ENCODE measurements at places on chromosomes 11 and 22. TPM values are rescaled to one million over a fixed set of nuclear protein-coding genes. Genes with fewer than 3 reads are reported as not detected.

PAFAH1B2 gene
- 161 TPM for total RNA-seq

MS4A12 gene
- total RNA-seq: not detected

SCGB1D4 gene
- total RNA-seq: not detected

CD59 gene
- 93.2 TPM for total RNA-seq

ATL3 gene
- 25.4 TPM for total RNA-seq

DNA sequence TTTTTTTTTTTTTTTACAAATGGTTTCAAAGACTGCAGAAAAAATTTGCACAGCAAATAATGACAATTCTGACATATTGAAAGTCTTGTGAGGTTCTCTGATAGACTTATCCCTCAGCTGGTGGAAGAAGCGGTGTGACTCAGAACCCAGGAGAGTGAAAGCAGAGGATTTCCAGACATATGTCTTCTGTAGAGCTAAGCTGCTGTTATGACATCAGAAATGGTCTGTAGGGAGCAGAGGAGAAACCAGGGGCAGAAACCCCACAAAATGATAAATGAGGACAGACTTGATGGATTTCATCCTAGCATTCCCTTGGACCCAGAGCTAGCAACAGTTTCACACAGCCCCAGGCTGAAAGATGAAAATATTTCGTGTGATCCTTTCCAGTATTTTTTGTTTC is 582.6 kb downstream of the METTL15 start:
- H3K36me3 ChIP-seq: no peaks in the 10 kb centered on the region
- no peak overlapping the region for H3K27ac ChIP-seq
- DNase-seq: no peak
- no peak overlapping the region for H3K4me3 ChIP-seq
- H3K27me3 ChIP-seq: no peaks in the 10 kb centered on the region
- no peaks in the 10 kb centered on the region for H3K4me1 ChIP-seq

- H3K27ac ChIP-seq: no peak overlapping the region
- H3K4me1 ChIP-seq: peaks cover 11% of the 10 kb centered on the region
- H3K27me3 ChIP-seq: no peaks in the 10 kb centered on the region
- H3K4me3 ChIP-seq: no peak overlapping the region
These were observed 6.9 kb downstream of the SULT4A1 start for GRCh38 chr22:43855431-43855830.

DNA sequence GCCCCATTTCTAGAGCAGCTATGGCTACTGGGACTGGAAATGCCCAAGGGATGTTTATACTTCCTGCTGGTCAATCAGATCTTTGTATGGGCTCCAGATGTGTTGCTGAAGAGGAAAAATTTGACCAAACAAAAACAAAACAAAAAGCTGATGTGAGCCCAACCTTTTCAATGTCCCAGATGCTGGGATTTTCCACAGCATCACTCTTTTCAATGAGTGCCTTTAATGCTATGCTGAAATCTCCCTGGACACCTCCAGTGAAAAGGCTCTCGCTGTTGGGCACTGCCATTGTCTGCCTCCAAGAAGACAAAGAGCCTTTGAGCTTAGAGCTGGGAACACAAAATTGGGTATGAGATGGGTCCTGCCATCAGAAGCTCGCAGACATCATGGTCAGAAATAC is 671.9 kb downstream of the NTM start:
- H3K4me3 ChIP-seq: no peak overlapping the region
- H3K4me1 ChIP-seq: peaks cover 2% of the 10 kb centered on the region
- no peak overlapping the region for H3K27ac ChIP-seq
- DNase-seq: no peak
- H3K27me3 ChIP-seq: no peaks in the 10 kb centered on the region

- peak overlapping the region; percentile 74 for H3K4me3 ChIP-seq
- DNase-seq: no peak
- H3K36me3 ChIP-seq: no peaks in the 10 kb centered on the region
- H3K27me3 ChIP-seq: no peaks in the 10 kb centered on the region
- H3K27ac ChIP-seq: no peak overlapping the region
- H3K4me1 ChIP-seq: peaks cover 21% of the 10 kb centered on the region
These were observed 11.0 kb downstream of the MN1 start for GRCh38 chr22:27790376-27791158.

DNA sequence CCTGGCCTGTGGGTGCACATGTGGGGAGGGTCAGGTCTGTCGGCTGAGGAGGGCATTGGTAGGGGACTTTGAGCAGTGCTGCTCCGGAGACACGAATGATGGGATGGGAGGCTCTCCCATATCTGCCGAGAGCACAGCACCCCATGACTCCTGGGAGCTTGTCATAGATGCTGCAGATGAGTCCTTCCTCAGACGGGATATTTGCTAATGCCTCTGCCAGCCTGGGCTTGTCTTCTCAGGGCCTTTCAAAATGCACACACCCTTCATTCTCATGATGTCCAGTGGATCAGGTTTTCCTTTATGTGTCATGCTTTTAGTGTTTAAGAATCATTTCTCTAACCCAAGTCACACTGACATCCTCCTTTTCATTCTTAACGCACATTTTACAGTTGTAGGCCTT is 8.1 kb upstream of the RNH1 start:
- H3K4me3 ChIP-seq: no peak overlapping the region
- no peaks in the 10 kb centered on the region for H3K4me1 ChIP-seq
- no peak overlapping the region for H3K27ac ChIP-seq
- H3K27me3 ChIP-seq: no peaks in the 10 kb centered on the region
- H3K36me3 ChIP-seq: peaks cover 43% of the 10 kb centered on the region
- no peak for DNase-seq

DNA sequence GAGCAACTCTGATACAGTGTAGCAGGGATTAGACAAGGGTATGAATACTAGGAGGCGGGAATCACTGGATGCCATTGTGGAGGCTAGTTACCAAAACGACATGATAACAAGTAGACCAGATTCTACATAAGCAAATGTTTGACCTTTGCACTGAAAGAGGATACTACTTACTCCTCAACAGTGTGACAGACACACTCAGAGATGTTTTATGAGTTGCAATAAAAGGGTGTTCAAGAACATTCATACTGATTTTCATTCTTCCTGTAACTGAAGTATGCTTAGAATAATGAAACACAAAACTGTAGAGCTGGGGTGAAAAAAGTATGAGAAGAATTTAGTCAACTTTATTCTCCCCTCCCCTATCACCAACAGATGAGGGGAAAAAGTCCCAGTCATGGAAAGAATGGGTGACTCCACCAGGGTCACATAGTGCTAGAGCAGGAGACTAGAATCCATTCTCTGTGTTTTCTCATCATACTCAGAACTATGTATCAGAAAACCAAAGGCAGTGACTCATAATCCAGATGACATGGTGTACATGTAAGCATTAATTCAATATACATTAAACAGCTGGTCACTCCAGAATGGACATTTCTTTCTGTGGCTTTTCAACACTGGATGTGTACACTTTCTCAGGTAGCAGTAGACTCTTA is 32.8 kb downstream of the ARHGAP20 start:
- no peak overlapping the region for H3K27ac ChIP-seq
- DNase-seq: no peak
- H3K4me3 ChIP-seq: no peak overlapping the region
- H3K4me1 ChIP-seq: no peaks in the 10 kb centered on the region
- H3K36me3 ChIP-seq: no peaks in the 10 kb centered on the region

DNA sequence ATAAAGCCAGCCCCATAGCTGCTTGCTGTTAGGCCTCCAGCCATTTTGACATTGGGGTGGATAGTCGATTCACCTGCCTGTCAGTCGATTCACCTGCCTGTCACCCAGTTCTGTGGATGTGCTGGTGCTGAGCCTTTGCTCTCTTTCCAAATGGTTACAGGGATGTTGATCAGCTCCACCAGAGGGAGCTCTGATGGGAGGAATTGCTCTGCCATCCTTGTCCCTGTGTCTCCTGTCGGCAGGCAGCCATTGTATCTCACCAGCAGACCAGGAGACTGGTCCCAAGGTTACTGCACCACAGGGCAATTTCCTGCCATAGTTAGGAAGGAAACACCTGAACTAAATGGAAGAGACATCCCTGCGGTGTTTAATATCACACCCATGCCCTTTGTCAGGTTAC is 6.1 kb downstream of the MPEG1 start:
- H3K27me3 ChIP-seq: no peaks in the 10 kb centered on the region
- H3K4me1 ChIP-seq: no peaks in the 10 kb centered on the region
- DNase-seq: peak; percentile 65
- no peak overlapping the region for H3K4me3 ChIP-seq
- no peak overlapping the region for H3K27ac ChIP-seq
- peaks cover 18% of the 10 kb centered on the region for H3K36me3 ChIP-seq

- H3K27ac ChIP-seq: no peak overlapping the region
These were observed 49.3 kb downstream of the CABIN1 start for GRCh38 chr22:24060375-24060788.

- no peak for DNase-seq
- H3K4me3 ChIP-seq: no peak overlapping the region
- no peaks in the 10 kb centered on the region for H3K4me1 ChIP-seq
- no peaks in the 10 kb centered on the region for H3K27me3 ChIP-seq
These were observed 205.3 kb downstream of the TBC1D22A start for GRCh38 chr22:46967445-46968358.

GRCh38 chr11:67026941-67027340 is 4.0 kb downstream of the SYT12 start:
- H3K4me3 ChIP-seq: no peak overlapping the region
- H3K27me3 ChIP-seq: peaks cover 22% of the 10 kb centered on the region
- no peak overlapping the region for H3K27ac ChIP-seq
- H3K36me3 ChIP-seq: no peaks in the 10 kb centered on the region
- no peak for DNase-seq
- no peaks in the 10 kb centered on the region for H3K4me1 ChIP-seq

GRCh38 chr11:17988465-17988864 is 24.4 kb downstream of the SERGEF start:
- no peaks in the 10 kb centered on the region for H3K4me1 ChIP-seq
- H3K27ac ChIP-seq: no peak overlapping the region
- no peak for DNase-seq

GRCh38 chr11:108226036-108226435 is 3.2 kb downstream of the ATM start:
- DNase-seq: no peak
- H3K4me3 ChIP-seq: no peak overlapping the region
- H3K27me3 ChIP-seq: no peaks in the 10 kb centered on the region
- H3K27ac ChIP-seq: no peak overlapping the region
- H3K4me1 ChIP-seq: no peaks in the 10 kb centered on the region
- peaks cover 9% of the 10 kb centered on the region for H3K36me3 ChIP-seq

- no peak overlapping the region for H3K4me3 ChIP-seq
- H3K36me3 ChIP-seq: no peaks in the 10 kb centered on the region
- H3K27ac ChIP-seq: no peak overlapping the region
- H3K27me3 ChIP-seq: no peaks in the 10 kb centered on the region
- no peaks in the 10 kb centered on the region for H3K4me1 ChIP-seq
- DNase-seq: no peak
These were observed 2.8 kb downstream of the EMID1 start for GRCh38 chr22:29208502-29208862.

GRCh38 chr11:66866511-66866986 is 9.7 kb downstream of the LRFN4 start:
- no peaks in the 10 kb centered on the region for H3K4me1 ChIP-seq
- no peak for DNase-seq
- H3K4me3 ChIP-seq: no peak overlapping the region

- H3K4me1 ChIP-seq: no peaks in the 10 kb centered on the region
- H3K27ac ChIP-seq: no peak overlapping the region
- DNase-seq: no peak
- no peaks in the 10 kb centered on the region for H3K27me3 ChIP-seq
- no peak overlapping the region for H3K4me3 ChIP-seq
These were observed 79.1 kb upstream of the WNT7B start for GRCh38 chr22:46055911-46056545.

- DNase-seq: no peak
- no peak overlapping the region for H3K27ac ChIP-seq
- H3K4me3 ChIP-seq: no peak overlapping the region
These were observed 10.8 kb downstream of the SLC22A12 start for GRCh38 chr11:64601605-64602465.

DNA sequence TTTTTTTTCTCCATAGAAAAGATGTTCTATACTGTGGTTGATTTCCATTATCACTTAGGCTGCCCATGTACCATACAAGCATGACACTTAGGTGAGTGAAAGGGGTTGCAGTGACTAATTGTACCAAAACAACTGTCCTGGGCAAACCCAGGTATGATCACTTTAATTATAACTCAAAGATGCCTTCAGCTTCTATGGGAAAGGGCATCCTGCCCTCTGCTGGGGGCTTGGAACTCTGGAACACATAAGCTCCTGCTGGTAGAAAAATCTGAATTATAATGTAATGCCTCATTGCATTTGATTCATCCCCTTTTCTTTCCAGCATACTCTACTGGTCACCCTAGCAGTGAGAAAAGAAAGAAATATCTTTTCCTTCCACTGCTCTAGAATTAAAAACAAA is 206.3 kb downstream of the DDX10 start:
- DNase-seq: peak; percentile 33
- no peak overlapping the region for H3K27ac ChIP-seq
- H3K27me3 ChIP-seq: no peaks in the 10 kb centered on the region
- peaks cover 2% of the 10 kb centered on the region for H3K4me1 ChIP-seq
- H3K4me3 ChIP-seq: no peak overlapping the region
- H3K36me3 ChIP-seq: no peaks in the 10 kb centered on the region

- H3K36me3 ChIP-seq: no peaks in the 10 kb centered on the region
- H3K4me1 ChIP-seq: peaks cover 12% of the 10 kb centered on the region
- peaks cover 25% of the 10 kb centered on the region for H3K27me3 ChIP-seq
- peak; percentile 36 for DNase-seq
These were observed 942 bp upstream of the TSPAN18 start for GRCh38 chr11:44725757-44726282.
